ENCODE measurements at places on chromosomes 16 and 17.

- DNase-seq, result peak; percentile 64
These were observed 18.7 kb upstream of the ZNF689 start for GRCh38 chr16:30628628-30629540.

- DNase-seq, result no peak
These were observed 9.6 kb upstream of the EIF1 start for GRCh38 chr17:41678907-41679739.

GRCh38 chr17:17183744-17184143 is 22.4 kb downstream of the PLD6 start:
- no peak for DNase-seq

DNA sequence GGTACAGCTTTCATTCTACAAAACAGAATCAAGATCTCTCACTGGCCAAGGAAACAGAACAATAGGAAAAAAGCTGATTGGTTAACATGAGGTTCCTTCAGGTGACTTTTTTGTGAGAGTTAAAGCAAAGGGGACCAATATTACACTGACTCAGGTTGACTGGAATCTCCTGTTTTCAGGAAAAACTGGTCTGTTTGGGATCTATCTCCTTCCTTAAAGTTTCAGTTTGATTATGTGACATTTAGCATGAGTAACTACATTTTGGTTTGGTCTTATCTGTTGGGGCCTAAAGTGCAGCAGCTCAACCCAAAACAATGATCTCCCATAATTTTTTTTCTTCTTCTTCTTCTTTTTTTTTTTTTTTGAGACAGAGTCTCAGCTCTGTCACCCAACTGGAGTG is 9.7 kb downstream of the NUPR1 start:
- no peak for DNase-seq
